Activated CD8-positive, alpha-beta memory T cell treated with anti-CD3 and anti-CD28 coated beads for 4 hours (primary cell): ENCODE measurements at places on chromosomes 11 and 22.

- peak; percentile 12 for DNase-seq
These were observed 2.7 kb downstream of the CRYBB3 start for GRCh38 chr22:25202290-25202921.

- no peak for DNase-seq
These were observed 131.7 kb downstream of the CEP164 start for GRCh38 chr11:117459123-117459978.

- DNase-seq: no peak
These were observed 317 bp downstream of the BDNF start for GRCh38 chr11:27699926-27700350.

- no peak for DNase-seq
These were observed 320.4 kb downstream of the NTM start for GRCh38 chr11:131690776-131691175.

DNA sequence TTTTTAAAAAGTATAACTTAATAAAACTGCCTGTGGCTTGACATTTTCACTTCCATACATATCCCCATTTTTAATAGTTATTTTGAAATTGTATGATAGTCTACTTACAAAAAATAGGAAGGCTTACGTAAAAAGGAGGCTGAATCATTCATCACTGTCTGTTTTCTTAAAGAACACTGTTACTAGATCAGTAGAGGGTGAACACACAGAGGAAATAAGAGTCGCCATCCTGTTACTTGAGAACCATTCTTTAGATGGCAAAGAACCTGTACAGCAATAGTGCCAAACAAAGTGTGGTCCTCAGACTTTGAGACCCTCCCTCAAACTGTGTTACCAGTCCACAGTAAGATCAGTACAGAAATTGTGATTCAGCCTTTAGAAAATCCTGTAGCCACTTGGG, 180.7 kb downstream of the PGR start:
- no peak for DNase-seq

DNA sequence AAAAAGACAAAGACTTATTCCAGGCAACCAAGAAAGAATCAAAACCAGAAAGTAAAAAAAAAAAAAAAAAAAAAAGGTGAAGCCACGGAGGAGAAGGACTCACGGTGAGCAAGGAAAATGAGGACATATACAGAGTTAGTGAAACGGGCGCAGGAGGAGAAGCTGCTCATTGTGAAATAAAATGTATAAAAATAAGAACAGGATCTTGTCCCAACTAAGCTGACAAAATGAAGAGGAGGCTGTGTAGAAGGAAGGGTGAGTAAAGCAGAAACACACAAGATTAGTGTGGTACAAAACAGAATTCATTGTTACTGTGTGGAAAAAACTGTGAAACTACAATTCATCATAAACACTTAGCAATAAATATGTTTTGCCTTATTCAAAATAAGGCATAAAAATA, 7.6 kb downstream of the IL17REL start:
- DNase-seq: no peak

GRCh38 chr11:111514216-111515031, at the start of gene HOATZ:
TSS of gene HOATZ (plus strand) at chr11:111514778. CDS start at chr11:111514785, 7 bp downstream.
- DNase-seq: no peak

GRCh38 chr11:75554258-75555022, 7.6 kb upstream of the SERPINH1 start:
- DNase-seq: no peak

DNA sequence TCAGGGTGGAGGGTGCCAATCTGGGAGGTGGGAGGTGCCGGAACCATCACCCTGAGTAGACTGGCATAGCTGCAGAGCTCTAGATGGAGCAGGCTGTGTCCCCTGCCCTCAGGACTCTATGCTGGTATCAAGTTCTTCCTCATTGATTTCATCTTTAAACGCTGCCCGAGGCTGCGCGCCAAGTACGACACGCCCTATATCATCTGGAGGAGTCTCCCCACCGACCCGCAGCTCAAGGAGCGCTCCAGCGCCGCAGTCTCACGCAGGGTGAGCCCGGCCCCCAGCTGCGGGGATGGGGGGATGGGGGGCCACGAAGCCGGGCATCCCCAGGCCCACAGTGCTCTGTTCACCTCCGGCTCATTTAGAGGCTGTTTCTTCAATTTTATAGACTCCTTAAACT, 52.5 kb downstream of the GRAMD4 start:
- DNase-seq: no peak

- no peak for DNase-seq
These were observed 18.6 kb upstream of the WNT7B start for GRCh38 chr22:45995405-45996101.
